ENCODE measurements at places on chromosomes 6 and 20.

DNA sequence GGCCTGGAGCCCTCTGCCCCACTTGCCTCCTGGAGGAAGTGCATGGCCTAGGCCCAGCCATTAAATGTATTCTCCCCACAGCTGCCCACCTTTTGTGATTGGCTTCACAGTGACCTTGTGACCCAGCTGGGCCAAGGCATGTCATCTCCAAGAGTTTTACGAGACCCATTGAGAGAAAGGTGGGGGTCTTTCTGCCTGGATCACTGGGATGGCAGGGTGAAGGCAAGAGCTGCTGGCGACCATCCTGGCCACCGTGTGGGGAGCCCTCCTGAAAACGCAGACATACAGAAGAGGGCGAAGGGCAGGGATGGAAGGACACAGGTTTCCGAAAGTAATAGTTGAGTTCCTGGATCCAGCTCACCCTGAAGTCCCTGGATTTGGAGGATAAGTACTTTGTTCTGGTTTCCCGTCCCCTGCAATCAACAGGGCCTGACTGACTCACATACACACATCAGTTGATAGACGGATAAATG is 12.3 kb upstream of the SPO11 start:
- no peak for DNase-seq

DNA sequence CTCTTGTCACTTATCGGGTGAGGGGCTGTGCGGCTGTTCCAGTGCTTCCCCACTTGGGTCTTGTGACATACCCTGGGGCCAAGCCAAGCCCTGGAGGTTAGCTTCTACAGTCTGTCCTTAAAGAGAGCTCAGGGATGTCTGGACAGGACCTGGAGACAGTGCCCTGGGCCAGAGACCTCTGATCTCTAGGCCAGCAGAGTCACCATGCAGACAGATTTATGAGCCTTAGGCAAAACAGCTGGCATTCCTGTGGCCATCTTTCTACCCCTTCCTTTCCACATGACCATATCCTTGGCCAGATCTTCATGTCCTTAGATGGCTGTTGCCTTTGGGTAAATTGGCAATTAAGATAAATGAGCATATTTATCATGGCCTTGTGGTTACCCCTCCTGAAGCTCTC is 678.6 kb downstream of the MAFB start:
- no peak for DNase-seq

DNA sequence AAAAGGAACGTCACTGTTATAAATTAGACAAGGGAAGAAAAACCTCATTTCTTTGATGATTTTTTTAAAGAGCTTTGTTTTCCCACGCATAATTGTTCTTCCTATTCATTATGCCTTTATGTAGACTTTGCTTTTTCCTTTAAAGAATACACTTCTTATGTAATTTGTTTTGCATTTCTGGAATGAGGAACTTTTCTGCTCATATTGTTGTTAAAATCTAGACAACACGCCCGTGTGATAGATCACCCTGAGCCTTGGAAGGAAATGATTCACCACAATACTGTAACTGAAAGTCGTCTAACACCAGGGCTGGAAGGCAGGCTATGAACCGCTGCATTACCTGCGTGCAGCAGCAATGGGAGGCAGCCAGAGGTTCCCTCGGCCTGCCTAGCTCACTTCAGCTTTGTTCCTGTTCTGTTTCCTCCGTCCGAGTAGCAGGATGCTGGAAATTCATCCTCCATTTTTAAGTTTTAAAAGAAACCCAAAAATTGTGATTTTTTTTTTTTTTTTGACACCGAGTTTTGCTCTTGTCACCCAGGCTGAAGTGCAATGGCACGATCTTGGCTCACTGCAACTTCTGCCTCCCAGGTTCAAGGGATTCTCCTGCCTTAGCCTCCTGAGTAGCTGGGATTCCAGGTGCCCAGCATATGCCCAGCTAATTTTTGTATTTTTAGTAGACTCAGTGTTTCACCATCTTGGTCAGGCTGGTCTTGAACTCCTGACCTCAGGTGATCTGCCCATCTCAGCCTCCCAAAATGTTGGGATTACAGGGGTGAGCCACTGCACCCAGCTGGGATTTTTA is 49.6 kb upstream of the ZNF217 start:
- DNase-seq, result peak; percentile 71

GRCh38 chr6:56388415-56388755 is 141.0 kb upstream of the COL21A1 start:
- DNase-seq, result no peak

GRCh38 chr6:16329233-16329632 is 90.8 kb downstream of the GMPR start:
- no peak for DNase-seq

Data from GM18507 (cell line).